ENCODE measurements at places on chromosomes 7 and 10.

DNA sequence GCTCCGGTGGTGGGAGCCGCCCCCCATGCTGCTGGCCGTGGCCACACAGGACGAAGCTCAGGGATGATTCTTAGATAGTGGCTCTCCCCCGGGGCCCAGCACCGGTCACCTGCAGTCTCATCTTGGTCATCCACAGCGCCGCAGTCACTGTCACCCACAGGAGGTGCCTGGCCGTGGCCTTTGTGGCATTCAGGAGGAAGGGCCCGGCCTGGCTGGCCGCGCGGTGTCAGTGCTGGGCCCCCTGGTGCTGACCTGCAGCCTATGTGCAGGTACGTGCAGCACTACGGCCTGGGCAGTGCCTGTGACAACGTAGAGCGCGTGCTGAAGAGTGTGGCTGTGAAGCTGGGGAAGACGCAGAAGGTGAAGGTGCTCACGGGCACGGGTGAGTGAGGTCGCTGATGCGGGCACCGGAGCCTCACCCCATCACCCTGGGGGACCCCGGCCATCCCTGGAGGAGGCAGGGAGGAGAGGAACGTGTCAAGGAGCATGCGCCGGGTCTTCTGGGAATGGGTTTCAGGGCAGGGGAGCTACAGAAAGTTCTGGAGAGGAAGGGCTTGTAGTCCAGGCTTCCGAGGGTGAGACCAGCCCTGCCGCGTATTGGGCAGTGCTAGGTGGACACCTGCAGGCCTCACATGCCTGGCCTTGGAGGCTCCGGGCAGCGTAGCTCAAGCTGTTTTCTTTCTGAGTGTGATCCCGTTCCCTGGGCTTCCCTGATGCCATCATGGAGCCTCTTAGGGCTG lies 5.0 kb downstream of the SPRN start:
- no peak for DNase-seq

DNA sequence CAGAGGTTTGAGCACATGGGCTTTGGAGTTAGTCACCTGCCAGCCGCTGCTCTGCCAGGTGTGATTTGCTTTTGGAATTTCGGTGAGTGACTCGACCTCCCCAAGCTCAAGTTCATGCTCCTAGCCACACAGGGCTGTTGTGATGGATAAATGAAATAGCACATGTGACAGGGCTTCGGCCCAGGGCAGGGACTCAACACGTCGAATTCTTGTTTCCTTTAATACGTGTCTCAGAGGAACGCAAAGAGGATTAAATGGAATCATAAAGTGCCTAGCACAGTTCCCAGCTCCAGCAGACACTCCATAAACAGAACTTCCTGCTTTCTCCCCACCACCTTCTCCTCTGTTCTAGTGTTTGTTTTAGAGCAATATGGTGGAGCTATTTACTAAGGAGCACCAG lies 88.3 kb upstream of the CHST15 start:
- DNase-seq: no peak

- no peak for DNase-seq
Measured at GRCh38 chr7:155993420-155994278, 181.4 kb upstream of the SHH start.

DNA sequence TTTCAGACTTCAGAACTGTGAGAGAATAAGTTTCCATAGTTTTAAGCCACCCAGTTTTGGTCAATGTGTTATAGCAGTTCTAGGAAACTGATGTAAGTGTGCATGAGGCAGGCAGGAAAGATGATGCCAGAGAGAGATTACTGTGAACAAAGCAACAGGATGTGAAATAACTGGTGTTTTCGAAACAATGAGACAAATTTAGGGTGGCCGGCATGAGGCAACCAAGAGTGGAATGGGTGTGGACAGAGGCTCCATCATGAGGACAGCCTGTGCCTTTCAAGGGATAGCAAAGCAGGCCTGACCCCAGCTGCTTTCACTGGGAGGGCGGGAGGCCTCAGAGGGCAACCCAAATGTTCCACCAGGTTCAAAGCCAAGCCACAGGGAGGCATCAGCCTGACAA lies 67.3 kb upstream of the UCN3 start:
- DNase-seq: no peak

GRCh38 chr7:114940220-114940619 lies 18.3 kb downstream of the MDFIC start:
- no peak for DNase-seq

DNA sequence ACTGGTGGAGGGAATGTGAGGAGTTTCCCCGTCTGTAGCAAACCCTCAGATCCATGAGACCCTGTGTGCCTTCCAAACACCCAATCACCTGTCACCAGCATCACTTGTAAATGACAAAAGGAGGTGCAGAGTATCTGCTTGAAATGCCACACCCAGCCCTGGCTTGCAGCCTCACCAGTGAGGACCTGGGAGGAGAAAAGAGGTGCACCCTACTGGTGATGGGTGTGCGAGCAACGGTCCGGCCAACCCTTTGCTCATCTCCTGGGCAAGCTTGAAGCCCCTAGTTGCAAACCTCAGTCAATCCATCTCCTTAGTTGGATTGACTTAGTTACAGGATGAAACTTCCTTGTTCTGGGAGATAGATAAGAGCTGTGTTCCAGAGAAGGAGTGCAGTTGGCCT lies 62.4 kb upstream of the WAPL start:
- DNase-seq: peak; percentile 9

DNA sequence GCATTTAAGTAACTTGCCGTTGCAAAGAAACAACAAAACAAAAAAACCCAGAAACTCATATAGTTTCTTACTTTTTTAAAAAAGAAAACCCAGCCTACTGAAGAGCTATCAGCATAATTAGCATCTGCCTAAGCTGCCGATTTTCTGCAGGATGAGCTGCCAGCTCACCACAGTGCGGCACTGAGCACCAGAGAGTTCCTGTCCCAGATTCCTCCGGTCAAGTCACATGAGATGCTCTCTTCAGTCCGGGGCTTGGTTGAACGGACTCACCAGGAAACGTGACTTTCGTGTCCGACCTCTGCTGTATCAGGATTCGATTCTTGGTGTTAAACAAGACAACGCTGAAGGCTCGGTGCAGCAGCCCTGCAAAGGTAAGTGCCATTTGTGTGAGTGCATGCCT lies 3.2 kb downstream of the IDI2 start:
- no peak for DNase-seq

DNA sequence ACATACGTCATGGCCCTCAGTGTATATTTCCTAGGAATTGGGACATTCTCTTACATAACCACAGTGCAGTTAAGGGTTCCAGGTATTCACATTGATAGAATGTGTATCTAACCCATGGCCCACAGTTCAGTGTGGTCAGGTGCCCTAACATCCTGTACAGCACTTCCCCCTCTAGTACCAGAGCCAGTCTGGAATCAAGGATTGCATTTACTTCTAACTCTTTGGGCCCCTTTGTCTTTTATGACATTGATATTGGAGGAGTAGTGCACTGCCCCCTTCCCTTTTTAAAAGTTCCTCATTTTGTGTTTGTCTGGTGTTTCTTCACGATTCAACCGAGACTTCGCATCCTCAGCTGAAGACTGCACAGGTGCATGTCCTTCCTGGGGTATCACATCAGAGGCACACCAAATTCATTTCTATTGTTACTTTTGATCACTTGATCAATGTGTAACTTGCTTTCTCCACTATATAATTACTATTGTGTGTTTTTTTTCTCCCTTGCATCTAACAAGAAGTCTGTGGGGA lies 22.4 kb upstream of the NPFFR1 start:
- no peak for DNase-seq

DNA sequence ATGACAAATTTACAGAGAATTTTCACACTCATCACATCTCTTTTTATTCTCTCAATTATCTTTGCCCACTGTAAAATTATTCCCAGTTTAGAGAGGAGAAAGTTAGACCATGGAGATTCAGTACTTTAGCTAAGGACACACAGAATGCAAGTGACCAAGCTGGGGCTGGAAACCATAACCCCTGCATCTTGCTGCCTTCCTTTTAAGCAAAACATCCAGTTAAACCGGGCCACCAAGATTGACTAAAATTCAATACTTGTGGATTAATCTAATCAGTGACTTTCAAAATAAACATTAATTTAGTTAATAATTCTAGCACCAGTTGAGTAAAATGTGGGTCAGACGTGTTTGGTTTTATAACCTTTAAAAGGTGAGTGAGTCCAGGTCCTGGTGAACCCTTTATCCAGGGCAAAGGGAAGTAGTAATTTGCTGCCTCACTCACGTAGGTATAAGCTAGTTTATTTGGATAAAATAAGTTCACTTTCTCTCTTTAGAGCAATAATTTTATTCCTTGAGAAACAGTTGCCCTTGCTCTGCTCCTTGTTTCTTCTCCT lies 1.9 kb upstream of the CYP2C8 start:
- DNase-seq: no peak

- DNase-seq: no peak
Measured at GRCh38 chr10:36412942-36413341, 712.5 kb upstream of the ANKRD30A start.

GRCh38 chr10:105291571-105291970 lies 650.5 kb downstream of the SORCS3 start:
- no peak for DNase-seq

GRCh38 chr7:157392256-157393037 lies 55.6 kb downstream of the DNAJB6 start:
- DNase-seq: no peak

GRCh38 chr10:51886438-51887068 lies 187.2 kb upstream of the CSTF2T start:
- no peak for DNase-seq

GRCh38 chr10:20396701-20397100 lies 500.4 kb downstream of the NEBL start:
- no peak for DNase-seq

DNA sequence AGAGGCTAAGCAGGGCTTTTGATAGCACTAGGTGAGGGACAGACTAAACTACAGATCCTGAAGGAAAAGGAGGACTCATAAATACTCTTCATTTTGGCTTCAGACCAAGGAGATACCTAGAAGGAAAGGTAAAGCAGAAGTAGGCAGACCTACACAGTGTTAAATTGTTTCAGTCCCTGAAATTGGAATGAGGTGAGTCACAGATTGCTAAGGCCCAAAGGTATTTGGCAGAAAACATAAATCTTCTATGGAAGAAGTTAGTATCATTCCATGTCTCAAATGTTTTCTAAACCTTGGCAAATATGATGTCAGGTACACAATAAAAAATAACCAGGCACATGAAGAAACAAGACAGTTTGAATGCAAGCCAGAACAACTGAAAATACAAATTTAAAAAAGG lies 30.0 kb downstream of the MTERF1 start:
- DNase-seq: no peak

GRCh38 chr7:111198255-111198654 lies 107.3 kb downstream of the LRRN3 start:
- no peak for DNase-seq

DNA sequence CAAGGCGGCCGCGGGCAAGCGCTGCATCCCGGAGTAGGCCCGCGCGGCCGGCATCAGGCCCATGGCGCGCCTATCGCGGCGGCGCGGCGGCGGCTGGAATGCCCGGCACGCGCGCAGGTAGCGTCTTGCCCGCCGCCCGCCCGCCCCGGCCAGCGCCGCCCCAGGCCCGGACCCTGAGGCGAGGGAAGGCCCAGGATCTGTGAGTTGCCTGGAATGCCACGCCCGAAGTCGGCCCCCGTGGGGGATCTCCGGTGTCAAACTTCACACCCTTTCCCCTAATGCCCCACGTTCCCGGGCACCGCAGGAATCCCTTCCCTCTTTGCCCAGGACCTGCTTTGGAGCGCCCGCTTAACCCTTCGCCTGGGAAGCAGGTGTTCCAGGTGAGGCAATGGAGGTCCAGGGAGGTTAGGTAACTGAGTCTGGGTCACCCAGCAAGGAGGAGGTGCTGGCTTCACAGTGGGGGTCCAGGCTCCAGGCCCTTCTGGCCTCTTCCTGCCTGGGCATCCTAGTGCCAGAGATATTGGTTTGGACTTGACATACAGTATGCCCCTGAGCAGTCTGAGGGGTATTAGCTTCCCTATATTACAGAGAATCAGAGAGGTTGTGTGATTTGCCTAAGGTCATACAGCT lies 138.1 kb downstream of the ARHGAP22 start:
- DNase-seq: no peak

- no peak for DNase-seq
Measured at GRCh38 chr10:125011171-125011925, 69.4 kb downstream of the ZRANB1 start.

- DNase-seq: no peak
Measured at GRCh38 chr10:3857318-3857717, 72.3 kb upstream of the KLF6 start.

DNA sequence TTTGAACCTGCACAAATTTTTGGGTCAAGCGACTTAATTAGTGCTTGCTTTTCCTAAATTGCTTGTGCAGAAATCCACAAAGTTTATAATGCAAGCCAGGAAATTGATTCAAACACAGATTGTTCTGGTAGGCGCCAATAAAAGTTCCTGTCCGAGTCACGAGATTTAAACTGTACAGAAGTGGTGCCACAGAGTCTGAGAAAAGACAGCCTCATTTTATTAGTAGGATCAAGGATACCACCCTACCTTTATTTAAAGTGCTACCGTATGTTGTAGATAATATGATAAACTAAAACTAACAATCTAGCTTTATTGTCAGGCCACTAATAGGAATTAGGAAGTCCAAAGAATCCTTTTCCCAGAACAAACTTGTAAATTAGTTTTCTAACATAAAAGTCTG lies 696.7 kb downstream of the TNS3 start:
- DNase-seq: no peak

DNA sequence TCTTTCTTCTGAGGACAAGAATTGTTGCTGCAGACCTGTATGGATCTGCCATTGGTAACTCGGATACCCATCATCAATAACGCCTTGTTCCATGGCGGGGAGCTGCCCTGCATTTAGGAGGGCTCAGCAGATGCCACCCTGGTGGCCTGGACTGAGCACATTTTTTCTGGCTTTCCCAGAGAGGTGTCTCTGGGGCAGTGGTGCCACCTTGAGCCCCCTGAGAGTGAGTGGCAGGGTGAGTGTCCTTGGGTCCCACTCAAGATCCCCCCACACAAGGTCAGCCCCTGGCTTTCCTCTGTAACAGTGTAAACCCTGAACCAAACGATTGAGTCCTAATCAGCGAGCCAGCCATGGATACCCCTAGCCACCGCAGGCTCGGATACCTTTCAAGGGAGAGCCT lies 258.6 kb downstream of the GLRX3 start:
- DNase-seq: no peak

- no peak for DNase-seq
Measured at GRCh38 chr7:47483604-47484273, 98.2 kb downstream of the TNS3 start.

GRCh38 chr10:124213899-124214510 lies 120.6 kb upstream of the CHST15 start:
- DNase-seq: no peak

- no peak for DNase-seq
Measured at GRCh38 chr10:127649642-127650041, 87.3 kb upstream of the FOXI2 start.

DNA sequence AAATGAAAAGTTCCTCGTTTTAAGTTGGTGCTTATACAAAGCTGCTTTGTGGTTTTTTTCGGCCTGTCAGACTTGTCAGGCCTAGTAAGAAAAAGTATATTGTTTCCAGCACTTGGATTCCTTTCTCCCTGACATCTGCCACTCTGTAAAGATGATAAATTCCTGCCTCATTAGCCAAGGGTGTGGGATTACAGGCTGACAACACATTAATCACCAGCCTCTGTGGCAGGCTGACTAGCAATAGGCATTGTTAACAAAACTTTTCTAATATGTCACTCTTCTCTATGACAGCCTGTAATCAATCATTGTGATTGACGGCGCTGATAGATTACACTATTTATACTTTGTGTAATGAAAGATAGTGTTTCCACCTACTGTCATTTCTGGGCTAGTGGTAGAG lies 682.5 kb downstream of the LRMDA start:
- no peak for DNase-seq

- no peak for DNase-seq
Measured at GRCh38 chr10:93126483-93127052, 52.9 kb downstream of the CYP26A1 start.
